ENCODE measurements at places on chromosomes 2 and 18. TPM values are rescaled to one million over a fixed set of nuclear protein-coding genes. Genes with fewer than 3 reads are reported as not detected.
A peak's percentile ranks its signal among the peaks of the same experiment; 100 is the strongest.

GRCh38 chr2:70757966-70758365, 10.0 kb downstream of the ADD2 start:
- no peak for DNase-seq

DNA sequence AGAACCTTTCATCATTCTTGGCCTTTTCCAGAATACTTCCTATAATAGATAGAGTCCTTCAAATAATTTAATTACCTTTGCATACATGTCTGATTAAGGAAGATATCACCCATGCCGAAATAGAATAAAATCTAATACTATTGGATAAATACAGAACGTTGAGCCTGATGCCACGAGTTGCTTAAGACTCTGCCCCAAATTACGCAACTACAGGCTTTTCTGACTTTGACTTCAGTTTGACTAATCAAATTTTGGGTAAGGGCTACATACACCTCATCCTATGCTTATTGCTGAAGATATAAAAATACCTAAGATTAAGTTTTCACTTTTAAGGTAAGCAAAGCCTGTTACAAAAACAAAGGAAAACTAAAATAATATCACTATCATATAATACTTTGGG, 1065.1 kb upstream of the NRXN1 start:
- DNase-seq = no peak

DNA sequence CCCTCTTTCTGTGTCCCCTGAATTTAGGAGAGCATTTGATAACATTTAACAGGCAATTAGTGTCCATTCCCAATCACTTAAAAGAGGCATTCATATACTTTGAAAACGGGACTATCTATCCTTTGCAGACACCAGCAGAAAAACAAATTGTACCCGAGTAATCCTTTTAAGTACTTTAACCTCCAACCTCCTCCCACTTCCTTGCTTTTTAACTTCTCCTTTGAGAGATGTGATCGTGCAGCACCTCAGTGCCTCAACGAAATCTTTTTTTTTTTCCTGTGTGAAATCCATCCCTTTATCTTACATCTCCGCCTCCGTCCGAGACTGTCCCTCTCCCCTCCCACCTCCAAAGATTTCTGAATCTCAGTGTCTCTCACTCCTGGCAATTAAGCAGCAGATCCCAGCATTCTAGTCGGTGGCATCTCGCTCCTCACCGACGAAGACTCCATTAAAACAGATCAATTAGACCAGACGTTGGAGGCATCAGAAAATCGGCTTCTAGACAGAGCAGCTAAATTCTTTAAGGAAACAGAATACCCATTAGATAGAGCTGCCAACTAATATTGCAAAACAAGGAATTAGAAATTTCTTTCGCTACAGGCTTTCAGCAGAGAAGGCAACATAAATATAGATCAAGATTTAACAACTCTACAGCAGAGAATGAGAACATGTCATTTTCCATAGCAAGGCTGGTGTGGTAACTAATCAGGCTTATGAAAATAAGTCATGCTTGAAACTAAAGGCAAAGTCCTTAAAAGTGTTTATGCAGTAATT, 1.9 kb upstream of the TMEFF2 start:
- no peak for DNase-seq

- DNase-seq = no peak
Observed at GRCh38 chr2:70330476-70330875, 28.6 kb upstream of the FAM136A start.

DNA sequence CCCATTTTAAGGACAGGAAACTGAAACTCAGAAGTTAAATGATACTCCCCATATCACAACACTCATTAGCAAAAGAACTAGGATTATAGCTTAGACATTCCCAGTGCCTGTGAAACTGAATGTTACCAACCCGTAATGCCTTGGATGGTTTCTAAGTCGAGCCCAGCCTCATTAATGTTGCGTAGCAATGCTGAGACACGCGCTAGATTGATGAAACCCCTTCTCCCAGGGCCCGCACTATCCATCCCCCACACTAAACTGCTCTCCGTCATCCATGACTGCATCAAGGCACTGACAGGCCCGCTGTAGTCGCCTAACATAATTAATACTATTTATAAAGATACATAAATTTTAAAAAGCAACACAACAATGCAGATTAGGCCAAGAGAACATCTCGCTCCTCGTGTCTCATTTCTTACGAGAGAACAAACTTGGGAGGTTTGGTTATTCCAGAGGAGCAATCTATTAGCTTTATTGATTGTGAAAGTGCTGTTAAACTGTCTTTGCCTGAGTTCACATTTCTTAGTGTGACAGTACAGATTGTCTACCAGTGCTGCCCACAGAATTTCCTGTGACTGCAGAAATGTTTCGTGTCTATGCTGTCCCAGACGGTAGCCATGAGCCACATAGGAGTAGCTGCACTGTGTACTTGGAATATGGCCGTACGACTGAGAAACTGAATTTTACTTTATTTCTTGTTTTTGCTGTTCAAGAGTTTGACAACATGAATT, 312.2 kb upstream of the RAB12 start:
- no peak for DNase-seq

DNA sequence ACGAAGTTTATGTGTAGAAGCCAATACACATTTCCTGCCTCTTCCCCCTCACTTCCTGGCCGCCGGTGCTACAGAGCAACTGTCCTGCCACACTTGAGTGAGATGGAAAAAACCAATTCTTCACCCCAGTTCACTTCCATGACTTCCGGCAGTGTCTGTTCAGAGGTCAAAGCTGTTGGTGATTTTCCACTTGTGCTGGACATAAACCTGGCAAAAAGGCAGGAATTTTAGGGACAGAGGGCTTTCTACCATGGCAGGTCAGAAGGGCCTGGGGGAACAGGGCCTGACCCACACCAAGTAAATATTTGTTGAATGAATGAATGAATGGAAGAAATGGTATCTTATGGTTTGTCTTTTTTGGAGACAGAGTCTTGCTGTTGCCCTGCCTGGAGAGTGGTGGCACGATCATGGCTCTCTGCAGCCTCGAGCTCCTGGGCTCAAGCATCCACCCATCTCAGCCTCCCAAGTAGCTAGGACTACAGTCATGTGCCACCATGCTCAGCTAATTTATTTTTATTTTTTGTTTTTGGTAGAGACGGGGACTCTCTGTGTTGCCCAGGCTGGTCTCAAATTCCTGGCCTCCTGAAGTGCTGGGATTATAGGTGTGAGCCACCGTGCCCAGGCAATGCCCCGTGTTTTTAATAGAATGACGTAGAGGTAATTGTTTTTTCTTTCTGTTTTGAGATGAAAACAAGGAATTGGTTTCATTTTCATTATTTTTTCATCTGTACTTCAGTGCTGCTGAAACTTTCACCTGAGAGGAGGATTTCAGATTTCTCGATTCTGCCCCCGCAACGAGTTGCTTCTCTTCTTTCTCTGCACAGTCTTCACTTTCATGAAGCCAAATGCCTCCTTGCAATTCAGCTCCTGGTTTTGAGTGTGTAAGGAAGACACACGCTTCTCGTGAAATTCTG, 48.0 kb upstream of the LPIN2 start:
- DNase-seq = no peak

GRCh38 chr2:62300925-62301324, 105.0 kb downstream of the B3GNT2 start:
- no peak for DNase-seq

DNA sequence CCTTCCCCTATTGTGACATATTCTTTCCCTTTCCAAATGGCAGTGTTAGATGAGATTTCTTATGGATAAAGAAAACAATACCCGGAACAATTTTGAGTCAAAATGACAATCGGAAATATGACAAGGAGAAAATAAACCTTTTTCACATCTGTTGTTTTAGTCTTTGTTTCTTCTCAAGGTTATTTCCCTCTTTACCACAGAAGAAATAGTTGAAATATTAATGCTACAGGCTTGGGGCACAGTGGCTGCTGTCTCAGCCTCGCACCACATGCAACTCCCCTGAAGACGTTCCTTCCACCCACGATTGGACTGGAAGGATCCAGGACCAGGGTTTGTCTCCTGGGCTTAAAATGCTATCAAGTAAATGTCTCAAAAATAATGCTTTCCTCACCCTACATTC, 77.6 kb downstream of the FHOD3 start:
- no peak for DNase-seq

GRCh38 chr18:76621782-76622495, 126.9 kb upstream of the ZNF516 start:
- peak; percentile 67 for DNase-seq

- no peak for DNase-seq
Observed at GRCh38 chr2:26892922-26893524, 45.1 kb downstream of the DPYSL5 start.

DNA sequence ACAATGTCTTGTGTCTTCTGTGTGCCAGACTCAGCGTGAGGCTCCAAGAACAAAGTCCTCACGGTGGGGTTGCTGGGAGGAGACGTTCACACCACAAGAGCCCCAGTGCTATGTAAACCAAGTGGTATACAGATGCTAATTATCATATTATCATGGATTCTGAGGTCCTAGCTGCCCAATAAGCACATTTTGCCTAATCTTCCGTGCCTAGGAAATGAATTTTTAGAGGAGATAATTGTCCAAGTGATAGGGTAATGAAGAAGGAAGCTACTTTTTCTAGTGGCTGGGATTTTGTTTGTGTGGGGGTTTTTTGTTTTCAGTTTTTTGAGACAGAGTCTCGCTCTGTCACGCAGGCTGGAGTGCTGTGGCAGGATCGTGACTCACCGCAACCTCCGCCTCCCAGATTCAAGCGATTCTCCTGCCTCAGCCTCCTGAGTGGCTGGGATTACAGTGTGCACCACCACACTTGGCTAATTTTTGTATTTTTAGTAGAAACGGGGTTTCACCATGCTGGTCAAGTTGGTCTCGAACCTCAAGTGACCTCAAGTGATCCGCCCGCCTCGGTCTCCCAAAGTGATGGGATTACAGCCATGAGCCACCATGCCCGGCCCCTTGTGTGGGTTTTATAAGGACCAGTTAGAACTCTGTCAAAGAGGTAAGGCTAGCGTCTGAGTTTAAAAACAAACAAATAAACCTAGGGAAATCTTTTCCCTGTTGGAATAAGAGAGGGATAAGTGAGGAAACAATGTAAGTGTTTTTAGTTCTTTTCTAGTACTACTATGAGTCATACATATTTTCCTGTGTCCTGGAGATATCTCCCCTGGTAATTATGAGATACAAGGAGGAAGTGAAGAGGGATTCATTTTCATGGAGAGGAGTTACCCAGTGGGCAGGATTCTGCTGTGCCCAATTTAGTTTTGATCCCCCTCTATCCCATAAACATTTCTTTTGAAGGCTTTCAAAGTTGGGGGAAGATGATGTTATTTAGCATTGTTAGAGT, 9.5 kb upstream of the SMAD7 start:
- DNase-seq = no peak

GRCh38 chr2:33384599-33384961, 91.9 kb upstream of the RASGRP3 start:
- no peak for DNase-seq

- DNase-seq = peak; percentile 30
Observed at GRCh38 chr2:227106845-227107759, 56.9 kb downstream of the COL4A4 start.

GRCh38 chr2:26316041-26316440, 29.9 kb upstream of the SELENOI start:
- DNase-seq = no peak

- peak; percentile 51 for DNase-seq
Observed at GRCh38 chr2:230798769-230799399, 65.9 kb upstream of the ITM2C start.

- DNase-seq = no peak
Observed at GRCh38 chr2:172361360-172361759, 66.0 kb upstream of the ITGA6 start.

GRCh38 chr2:107633580-107634147, 193.0 kb upstream of the RGPD4 start:
- peak; percentile 79 for DNase-seq

- DNase-seq = no peak
Observed at GRCh38 chr2:181275643-181276070, 181.5 kb upstream of the ITGA4 start.

DNA sequence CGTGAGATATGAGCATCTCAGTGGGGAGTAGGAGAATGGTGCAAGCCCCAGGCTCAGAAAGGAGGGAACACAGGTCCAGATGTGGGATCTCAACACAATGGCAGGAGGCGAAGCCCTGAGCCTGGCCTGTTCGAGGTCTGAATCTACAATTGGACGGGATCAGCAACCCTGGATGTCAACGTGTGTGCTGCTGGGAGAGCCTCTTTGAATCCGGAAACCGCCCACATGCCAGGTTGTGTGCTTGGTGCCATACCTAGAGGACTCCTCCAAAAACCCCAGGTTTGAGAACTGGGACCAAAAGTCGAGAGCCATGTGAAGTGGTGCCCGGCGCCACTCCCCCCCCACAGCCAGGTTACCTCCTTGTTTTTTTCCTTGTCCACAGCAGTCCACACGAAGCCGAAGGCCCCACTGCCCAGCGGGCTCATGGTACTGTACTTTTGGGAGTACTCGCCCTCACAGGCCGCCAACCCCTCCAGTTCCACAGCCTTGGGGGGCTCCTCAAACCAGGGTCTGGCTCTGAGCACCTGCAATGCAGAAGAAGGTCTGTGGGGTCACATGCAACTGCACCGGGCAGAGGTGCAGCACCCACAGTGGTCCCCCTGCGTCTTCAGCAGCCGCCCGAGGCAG, 20.4 kb upstream of the MTERF4 start:
- no peak for DNase-seq

DNA sequence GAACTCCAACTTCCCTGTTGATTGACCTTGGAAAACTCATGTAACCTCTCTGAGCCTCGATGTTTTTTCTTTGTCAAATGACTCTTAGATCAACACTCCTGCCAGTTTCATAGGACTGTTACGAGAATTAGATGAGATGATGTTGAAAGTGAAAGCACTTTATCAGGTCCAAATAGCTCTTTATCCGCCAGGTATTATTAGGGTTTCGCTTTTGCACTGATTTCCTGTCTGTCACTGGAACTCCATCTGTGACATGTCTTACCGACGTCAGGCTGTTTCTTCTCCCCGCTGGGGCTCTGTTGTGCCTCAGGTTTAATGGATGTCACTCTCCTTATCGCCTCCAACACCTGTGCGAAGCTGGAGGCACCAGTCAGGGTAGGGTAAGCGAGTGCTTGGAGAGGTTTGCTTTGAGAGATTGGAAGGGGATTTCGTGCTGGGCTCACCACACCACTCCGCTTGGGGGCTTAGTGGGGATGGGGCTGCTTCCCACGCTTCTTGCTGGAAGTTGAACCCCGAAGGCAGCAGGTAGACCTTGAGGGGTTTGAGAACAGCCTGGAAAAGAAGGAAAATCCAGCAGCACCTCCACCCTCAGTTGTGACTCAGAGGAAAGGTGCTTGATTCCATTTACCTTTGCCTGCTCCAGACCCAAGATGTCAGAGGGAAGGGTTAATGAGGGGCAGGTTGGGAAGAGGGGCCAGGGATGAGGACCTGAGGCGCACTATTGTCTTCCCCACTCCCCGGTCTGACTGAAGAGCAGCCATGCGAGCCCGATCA, 4.3 kb downstream of the GAD1 start:
- DNase-seq = no peak

Gene CD207
- not detected for total RNA-seq

Gene EPC2
- 18.2 TPM for total RNA-seq

Gene SKOR2
- not detected for total RNA-seq

Gene RNU2-63P
- total RNA-seq = 6.8 TPM

Gene UGT1A4
- total RNA-seq = 0.83 TPM

Measured in mammary epithelial cell (primary cell).